ENCODE measurements at places on chromosomes 2 and 18. TPM values are rescaled to one million over a fixed set of nuclear protein-coding genes. Genes with fewer than 3 reads are reported as not detected.

Gene KLHL29
- 8.4 TPM for total RNA-seq

Gene DNER
- total RNA-seq, result 1.3 TPM

Gene COA5
- total RNA-seq, result 38.4 TPM

Gene KCNF1
- 1.3 TPM for total RNA-seq

Gene ABCG5
- not detected for total RNA-seq

Gene DTNA
- 105 TPM for total RNA-seq

Gene ATP6V1B1
- total RNA-seq, result 4.3 TPM

Gene HOXD9
- total RNA-seq, result 1.8 TPM

Gene EVX2
- total RNA-seq, result not detected

Gene TXNDC2
- total RNA-seq, result not detected

Gene PCARE
- total RNA-seq, result 3.3 TPM

Gene STARD6
- total RNA-seq, result not detected

Gene SLC8A1
- 30.6 TPM for total RNA-seq

Gene CIB4
- not detected for total RNA-seq

Gene PDE1A
- 6.2 TPM for total RNA-seq

Gene CHRNG
- 19.5 TPM for total RNA-seq

Gene MTHFD2
- 43.8 TPM for total RNA-seq

Gene ZBTB7C
- total RNA-seq, result 17.8 TPM

Gene COL6A3
- 661 TPM for total RNA-seq

Gene ZNF397
- total RNA-seq, result 37.7 TPM

Gene TRIB2
- 44.8 TPM for total RNA-seq

Gene FOXI3
- 0.31 TPM for total RNA-seq

Gene ONECUT2
- total RNA-seq, result under 0.01 TPM

Gene SIX2
- 14.4 TPM for total RNA-seq

Gene CHRNA1
- 47.4 TPM for total RNA-seq

Gene UGT1A3
- 0.51 TPM for total RNA-seq

Gene TLX2
- not detected for total RNA-seq

Gene CNDP1
- total RNA-seq, result not detected

Gene SIGLEC15
- total RNA-seq, result not detected

Gene STAT4
- 4.8 TPM for total RNA-seq

Gene FAM228A
- 1.3 TPM for total RNA-seq

Gene PIEZO2
- total RNA-seq, result 27.7 TPM

Measured in tongue (tissue), 3 donors.